ENCODE measurements at places on chromosomes 2 and 18.

DNA sequence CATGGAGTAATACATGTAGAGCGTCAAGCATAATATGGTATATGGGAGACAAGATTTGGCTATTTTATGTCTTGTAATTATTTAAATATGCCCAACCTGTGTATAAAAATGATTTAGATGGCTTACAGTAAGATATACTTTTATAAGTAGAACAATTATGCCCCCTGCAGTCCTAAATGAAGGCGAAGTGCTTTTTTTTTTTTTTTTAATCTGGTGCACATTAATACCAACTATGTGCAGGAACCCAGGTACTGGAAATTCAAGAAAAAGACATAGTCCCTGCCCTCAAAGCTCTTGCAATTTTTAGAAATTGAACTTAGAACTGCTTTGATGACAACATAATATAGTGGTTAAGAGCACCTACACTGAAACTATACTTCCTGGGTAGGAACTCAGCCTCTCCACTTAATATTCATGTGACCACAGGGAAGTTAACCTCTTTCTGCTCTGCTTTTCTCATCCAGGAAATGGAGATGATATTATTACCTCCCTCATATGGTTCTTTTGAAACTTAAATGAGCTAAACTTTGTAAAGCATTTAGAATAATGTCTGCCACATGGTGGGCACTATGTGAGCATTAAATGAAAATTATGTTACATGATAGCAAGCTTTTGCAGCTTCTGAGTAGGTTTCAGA, 38.1 kb downstream of the AFTPH start:
- peak; percentile 31 for DNase-seq

GRCh38 chr2:152587187-152587947, 129.9 kb downstream of the PRPF40A start:
- peak; percentile 58 for DNase-seq

DNA sequence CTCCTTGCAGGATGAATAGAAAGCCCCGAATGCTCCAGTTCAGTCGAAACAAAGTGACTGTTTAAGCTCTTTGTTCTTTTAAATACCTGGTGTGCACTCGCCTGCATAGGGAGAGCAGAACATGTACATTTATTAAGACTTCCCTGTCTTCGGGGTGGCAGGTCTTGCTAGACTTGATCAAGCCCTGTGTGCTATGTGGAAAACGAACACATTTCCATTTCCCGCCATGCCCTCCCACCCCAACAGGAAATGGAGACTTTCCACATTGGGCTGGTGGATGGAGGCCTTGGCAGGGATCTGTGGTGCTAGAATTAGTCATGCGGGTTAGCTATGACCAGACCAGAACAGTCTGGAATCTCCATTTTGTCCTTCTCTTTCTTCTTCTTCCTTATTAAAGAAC, 321.0 kb upstream of the THSD7B start:
- DNase-seq = no peak

GRCh38 chr18:1371724-1372123, 467.1 kb downstream of the ADCYAP1 start:
- DNase-seq = no peak

DNA sequence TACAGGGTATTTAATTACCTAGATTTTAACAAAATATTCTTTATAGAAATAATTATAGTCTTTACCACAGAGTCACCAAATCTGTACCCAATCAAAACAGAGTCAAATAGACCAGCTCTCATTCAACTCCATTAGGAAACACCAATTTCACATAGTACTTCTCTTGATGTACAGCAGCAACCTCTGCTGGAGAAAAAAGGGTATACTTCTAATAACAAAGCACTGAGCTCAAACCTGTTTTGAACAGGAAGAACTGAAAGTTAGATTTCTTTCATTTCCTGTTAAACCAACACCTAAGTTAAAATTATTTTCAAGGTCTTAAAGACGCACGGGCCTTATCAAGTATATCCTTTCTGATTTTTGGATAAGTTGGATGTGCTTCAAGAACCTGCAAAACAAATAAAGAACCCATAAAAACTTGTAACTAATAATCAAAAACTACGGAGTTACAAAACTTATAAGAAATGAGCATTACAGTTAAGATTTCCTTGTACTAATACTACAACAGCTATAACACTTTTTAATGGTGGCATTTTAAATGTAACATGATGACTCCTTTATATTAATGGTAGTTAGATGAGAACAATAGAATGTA, 79.0 kb downstream of the TTC21B start:
- peak; percentile 65 for DNase-seq

GRCh38 chr2:96815326-96816126, 542 bp upstream of the CNNM3 start:
- DNase-seq = peak; percentile 11

GRCh38 chr2:209391776-209392401, 32.0 kb upstream of the MAP2 start:
- peak; percentile 35 for DNase-seq

GRCh38 chr2:121266543-121267106, 18.4 kb downstream of the TFCP2L1 start:
- no peak for DNase-seq

GRCh38 chr18:183769-184168, 25.4 kb downstream of the USP14 start:
- DNase-seq = peak; percentile 26

Measured in fibroblast of skin of scalp (primary cell).